ENCODE measurements at places on chromosomes 3 and 15.

GRCh38 chr3:87069971-87070370 is 79.0 kb upstream of the VGLL3 start:
- no peak for DNase-seq

DNA sequence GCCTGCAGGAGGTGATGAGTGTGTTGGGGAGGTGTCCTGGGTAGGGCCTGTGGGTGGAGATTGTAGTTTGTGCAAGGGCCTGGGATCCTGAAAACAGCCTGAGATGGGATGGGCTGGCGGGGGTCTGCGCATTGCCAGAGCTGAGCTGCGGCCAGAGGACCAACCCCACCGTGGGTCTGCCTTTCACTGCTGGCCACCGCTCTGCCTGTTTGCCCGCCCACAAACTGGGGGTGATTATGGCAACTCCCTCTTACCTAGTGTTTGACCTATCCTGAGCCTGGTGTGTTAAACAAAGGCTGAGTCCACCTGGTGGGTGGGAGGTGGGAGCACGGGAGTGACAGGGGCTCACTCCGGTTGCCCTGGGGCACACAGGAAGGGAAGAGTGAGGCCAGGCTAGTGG is 9.8 kb downstream of the ABTB1 start:
- no peak for DNase-seq

DNA sequence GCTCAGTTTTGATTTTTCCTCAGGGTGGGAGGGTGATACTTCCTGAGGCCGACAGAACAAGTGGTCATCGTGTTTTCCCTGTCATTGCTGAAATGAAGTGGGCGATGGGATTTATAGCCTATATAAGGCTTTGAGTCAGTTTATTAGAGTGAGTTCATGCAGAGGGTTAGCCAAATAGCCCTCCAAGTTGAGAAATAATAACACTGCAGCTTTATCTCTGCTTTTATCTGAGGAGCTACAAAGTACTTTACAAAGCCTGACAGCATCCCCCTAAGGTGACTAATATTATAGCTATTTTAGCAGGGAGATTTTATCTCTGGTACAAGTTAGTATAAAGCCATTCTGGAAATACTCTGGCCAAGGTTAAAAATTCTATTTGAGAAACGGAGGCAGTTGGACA is 389.6 kb downstream of the MFSD1 start:
- no peak for DNase-seq

DNA sequence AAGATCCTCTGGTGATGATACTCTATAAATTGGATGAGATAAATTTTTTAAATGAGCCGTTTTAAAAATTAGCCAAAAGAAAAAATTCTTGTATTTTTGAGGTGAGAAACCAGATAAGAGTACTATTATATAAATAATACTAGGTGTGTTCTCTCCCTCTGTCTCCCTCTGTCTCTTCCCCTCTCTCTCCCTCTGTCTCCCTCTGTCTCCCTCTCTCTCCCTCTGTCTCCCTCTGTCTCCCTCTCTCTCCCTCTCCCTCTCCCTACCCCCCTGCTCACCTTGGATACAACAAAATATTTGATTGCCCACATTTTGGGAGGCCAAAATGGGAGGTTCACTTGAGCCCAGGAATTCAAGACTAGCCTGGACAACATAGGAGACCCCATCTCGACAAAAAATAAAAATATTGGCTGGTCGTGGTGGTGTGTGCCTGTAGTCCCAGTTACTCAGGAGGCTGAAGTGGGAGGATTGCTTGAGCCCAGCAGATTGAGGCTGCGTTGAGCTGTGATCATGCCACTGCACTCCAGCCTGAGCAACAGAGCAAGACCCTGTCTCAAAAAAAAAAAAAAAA is 168.5 kb downstream of the TCF12 start:
- no peak for DNase-seq

- no peak for DNase-seq
These were observed 345.2 kb upstream of the TPRG1 start for GRCh38 chr3:188826574-188826973.

GRCh38 chr3:11610044-11610671 is 33.6 kb downstream of the VGLL4 start:
- no peak for DNase-seq

- no peak for DNase-seq
These were observed 35.3 kb downstream of the SQOR start for GRCh38 chr15:45670091-45670490.

GRCh38 chr15:38307861-38308641 is 55.4 kb downstream of the SPRED1 start:
- DNase-seq, result no peak

DNA sequence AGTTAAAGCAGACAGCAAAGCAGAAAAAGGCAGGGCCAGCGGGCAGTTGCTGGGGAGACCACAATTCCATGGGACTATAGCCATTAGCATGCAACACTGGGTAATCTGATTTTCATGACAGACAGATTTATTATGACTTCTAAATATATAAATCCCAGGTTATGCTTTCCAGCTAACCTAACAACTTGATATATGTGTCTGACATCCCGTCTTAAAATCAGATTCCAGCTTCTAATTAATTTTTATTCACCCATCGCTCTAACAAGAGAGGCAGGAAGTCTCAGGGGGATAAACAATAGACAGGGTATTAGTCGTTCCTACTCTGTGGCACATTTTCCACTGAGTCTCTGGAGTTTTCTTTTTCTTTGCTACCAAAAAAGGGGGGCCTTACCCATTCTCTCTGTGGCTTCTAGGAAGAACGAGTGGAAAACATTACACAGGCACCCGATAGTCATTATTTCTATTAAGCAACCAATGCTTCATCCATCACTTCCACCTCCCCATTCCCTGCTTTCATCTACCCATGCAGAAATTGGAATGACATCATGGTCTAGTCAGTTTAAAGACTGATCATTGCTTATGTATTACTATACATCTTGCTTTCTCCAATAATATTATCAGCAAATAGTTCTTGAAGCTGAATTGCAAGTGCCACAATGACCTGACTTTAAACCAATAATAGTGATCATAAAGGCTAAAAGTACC is 173.1 kb downstream of the FHIT start:
- DNase-seq, result no peak

DNA sequence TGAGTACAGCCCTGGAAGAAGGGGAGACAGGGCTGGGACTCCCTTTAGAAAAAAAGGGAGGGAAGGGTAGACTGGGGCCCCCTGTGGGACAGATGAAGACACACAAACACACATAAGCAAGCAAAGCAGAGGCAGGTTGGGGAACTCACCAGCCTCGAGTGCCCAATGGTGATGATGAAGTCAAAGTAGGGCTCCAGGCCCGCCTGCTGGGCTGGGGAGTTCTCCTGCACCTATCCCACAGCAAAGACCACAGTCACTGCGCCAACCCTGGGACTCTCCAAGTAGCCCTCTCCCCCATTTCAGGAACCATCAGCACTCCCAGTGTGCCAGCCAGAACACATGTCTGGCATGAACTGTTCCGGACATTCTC is 4.1 kb downstream of the GORASP1 start:
- no peak for DNase-seq

- DNase-seq, result no peak
These were observed 76.2 kb downstream of the ITGB5 start for GRCh38 chr3:124810970-124811369.

DNA sequence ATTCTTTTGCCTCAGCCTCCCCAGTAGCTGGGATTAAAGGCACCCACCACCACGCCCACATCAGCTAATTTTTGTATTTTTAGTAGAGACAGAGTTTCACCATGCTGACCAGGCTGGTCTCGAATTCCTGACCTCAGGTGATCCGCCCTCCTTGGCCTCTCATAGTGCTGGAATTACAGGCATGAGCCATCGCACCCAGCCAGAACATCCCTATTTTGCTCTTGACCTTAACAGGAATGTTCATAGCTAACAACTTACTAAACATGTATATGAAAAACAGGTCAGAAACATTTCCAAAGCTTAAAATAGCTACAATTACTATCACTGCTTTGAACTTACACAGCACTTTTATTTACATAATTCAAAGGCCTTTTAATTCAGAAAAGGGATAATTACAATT is 33.7 kb downstream of the UQCC5 start:
- DNase-seq, result no peak

DNA sequence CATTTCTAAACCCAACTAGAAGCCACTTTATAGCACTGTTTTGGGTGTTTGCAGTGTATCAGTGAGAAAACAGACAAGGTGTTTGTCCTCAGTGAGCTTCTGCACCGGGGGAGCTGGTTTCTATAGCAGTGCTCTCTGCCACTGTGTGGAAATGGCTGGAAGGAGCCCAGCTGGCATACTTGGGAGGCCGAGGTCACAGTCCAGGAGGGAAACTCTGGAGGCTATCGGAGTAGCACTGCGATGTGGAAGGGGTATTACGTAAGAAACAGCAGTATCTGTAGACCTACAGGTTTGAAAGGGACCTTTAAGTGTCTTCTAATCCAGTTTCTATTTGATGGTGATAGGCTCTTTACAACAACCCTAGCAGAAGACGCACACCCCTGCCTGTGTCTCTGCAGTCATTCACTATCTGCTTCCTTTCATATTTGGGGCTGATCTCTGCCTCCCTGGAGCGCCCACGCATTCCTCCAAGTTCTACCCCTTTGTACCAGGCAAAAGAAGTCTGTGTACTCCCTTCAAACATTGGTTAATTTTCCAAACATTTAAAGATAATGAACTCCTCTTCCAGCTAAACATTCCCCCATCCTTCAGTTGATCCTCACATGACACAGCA is 87.4 kb upstream of the ADAMTS17 start:
- no peak for DNase-seq

GRCh38 chr3:83868909-83869567 is 1089.8 kb upstream of the CADM2 start:
- DNase-seq, result no peak

DNA sequence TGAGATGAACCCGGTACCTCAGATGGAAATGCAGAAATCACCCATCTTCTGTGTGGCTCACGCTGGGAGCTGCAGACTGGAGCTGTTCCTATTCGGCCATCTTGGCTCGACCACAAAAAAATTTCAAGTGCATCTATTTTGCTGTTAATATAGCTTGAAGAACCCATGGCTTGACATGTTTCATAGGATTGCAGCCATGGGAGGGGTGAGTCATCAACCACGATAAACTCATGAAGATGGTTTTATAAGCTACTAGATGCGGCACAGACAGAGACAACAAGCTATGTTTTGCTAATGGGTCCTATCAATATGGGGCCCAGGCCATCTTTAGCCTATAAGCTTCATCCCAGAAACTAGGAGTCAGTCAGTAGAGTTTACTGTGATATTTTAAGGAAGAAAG is 100.4 kb upstream of the PHLDB2 start:
- no peak for DNase-seq

GRCh38 chr15:61556037-61556648 is 327.0 kb upstream of the RORA start:
- DNase-seq, result no peak

- no peak for DNase-seq
These were observed 24.2 kb upstream of the BNC1 start for GRCh38 chr15:83308671-83309070.

DNA sequence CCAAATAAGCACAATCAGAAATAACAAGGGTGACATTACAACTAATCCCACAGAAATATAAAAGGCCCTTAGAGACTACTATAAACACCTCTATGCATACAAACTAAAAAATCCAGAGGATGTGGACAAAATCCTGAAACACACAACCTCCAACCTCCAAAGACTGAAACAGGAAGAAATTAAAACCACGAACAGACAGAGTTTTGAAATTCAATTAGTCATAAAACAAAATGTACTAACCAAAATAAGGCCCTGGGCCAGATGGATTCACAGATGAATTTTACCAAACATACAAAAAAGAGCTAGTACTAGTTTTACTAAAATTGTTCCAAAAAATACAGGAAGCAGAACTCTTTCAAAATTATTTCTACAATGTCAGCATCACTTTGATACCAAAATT is 1043.6 kb downstream of the DIPK2A start:
- no peak for DNase-seq

DNA sequence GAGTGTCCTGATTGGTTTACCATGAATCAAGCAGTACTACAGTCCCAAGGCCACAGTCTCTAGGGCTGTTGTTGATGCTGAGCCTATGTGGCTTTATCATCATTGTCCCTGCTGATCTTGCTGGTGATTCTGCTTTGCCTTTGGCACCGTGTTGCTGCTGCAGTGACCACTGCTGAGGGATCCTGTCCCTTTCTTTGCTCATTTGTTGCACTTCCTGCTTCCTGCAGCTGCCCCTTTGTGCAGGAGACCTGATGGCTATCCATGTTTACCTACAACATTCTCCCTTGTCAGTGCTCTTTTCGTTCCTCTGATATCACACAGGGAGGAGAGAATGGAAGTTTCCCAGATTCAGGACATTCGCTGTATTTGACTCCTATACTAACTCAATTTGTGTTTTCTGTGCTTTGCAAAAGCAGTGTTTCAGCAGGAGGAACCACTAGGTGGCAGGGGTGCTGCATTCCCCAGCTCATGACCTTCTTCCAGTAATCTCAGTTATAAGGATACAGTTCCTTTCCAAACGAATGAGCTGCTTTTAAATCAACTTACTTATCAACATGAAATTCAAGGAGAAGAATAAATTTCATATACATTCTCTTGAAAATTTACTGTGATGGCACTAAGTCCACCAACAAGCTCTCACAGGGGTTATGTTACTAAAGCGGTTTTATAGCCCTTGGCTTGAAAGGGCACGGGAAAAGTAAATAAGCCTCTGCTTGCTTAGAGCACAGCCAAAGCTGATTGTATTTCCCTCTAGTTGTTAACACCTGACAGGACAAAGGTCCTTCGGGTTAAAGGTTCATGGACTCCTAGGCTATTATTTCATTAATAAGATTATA is 9.7 kb upstream of the THUMPD3 start:
- peak; percentile 10 for DNase-seq

DNA sequence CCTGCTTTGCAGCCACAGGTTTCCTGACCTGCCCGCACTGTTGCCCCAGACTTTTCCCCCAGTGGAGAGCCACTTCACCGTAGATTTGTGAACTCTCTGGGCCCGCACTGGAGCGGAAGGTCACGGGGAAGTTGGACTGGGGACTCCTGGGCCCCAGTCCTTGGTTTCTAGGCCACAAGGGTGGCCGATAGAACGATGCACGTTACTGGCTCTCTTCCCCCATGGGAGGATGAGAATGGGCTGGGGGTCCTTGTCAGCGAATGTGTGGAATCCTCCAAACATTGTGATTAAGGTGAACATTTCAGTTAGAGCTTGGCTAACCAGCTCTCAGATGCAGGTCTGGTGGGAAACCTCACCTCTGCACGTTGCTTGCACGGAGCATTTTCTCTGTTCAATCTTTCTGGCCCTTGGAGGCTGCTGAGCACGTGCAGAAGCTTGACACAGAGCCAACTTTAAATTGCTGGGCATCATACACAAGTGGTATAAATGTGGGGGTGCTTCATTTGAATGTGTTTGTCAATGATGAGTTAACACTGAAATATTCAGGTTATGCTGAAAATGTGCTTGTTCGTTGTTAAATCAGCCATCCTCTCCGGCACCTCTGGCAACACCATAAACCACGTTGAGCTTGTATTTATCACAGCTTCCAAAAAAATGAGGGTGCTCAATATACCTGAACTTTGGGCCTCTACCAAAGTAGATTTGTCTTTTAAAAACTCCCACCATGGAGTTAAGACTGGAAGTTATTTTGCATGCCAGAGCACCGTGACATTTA is 976 bp downstream of the DIS3L start:
- DNase-seq, result peak; percentile 6

Measured in stimulated activated CD8-positive, alpha-beta memory T cell treated with anti-CD3 and anti-CD28 coated beads, Interleukin-4, amount 100 ng/mL, for 4 hours (primary cell).